Hippocampal formation (tissue), 2 donors: ENCODE measurements at places on chromosomes 6 and 20.

DNA sequence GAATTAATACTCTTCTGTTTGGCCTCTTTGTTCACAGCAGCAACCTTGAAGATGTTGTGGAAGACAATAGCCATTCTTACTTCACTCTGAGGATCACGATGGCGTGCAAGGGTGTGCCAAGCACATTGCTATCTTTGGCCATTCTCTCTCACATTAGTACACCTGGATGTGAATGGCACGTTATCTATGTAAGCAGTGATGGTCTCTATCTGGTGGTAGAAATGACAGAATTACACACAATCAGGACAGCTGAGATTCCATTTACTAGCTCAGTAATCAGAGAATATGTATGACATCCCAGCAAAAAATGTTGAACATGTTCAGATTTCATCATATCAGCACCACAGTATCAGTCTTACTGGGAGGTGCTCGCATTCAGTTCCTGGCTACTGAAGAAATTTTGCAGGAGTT is 116.2 kb downstream of the LCA5 start:
- DNase-seq: no peak

DNA sequence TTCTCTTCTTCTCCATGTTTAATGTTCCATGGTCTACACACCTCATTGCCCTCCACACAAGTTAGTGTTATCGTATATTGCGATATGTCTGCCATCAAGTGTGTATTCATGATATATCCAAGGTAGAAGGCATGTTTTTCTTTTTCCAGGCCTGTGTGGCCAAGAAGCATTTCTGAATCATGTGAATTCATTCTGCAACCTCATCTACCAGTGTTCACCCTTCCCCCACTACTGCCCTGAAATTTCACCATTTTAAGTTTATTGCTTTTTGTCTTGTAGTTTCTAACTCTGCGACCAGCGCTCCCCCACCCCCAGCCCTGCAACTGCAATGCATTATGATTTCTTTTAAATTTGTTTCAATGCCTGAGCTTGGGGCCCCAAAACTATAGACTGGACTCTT is 618.0 kb upstream of the FLRT3 start:
- no peak for DNase-seq

- peak; percentile 70 for DNase-seq
Measured at GRCh38 chr6:15441215-15441868, 195.5 kb downstream of the JARID2 start.

DNA sequence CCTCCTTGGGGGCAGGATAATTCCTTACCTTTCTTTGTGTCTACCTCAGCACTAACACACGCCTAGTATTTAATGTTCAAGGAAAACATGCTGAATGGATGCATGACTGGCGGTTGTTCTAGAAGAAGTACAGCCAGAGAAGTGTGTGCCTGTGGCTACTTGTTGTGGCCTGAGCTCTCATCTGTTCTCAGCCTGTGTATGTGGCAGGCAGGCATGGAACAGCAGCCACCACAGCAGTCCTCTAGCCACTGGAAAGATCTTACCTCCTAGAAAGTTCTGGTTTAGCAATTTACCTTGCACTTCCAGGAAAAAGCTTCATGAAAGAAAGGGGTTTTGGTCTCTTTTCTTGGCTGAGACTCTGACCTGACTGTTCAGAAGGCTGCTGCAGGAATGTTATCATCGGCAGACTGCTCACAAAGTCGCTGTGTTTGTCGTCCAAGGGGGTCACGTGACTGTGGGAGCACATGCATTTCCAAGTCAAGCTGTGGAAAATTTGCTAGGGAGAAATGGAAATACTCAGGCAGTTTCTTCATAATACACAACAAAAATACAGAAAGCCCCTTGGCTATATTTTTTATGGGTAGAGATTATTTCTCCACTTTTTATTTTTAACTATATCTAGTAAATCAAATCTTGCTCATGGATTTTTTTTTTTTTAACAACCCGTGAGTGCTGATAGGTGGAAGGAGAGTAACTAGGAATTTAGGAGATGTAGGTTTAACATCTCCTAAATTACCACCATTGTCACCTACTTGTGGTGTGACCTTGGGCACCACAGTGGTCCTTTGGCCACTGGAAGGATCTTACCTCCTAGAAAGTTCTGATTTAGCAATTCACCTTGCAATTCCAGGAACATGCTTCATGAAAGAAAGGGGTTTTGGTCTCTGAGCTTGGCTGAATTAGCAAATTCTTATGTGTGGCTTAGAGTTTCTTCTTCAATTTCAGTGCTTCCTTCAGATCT is 110.8 kb upstream of the GPR6 start:
- DNase-seq: peak; percentile 81

- no peak for DNase-seq
Measured at GRCh38 chr6:155143578-155144106, 120.2 kb upstream of the CLDN20 start.

GRCh38 chr6:71403422-71404134 is 115.0 kb downstream of the OGFRL1 start:
- DNase-seq: no peak

- no peak for DNase-seq
Measured at GRCh38 chr20:19498756-19499155, 259.3 kb upstream of the RIN2 start.

DNA sequence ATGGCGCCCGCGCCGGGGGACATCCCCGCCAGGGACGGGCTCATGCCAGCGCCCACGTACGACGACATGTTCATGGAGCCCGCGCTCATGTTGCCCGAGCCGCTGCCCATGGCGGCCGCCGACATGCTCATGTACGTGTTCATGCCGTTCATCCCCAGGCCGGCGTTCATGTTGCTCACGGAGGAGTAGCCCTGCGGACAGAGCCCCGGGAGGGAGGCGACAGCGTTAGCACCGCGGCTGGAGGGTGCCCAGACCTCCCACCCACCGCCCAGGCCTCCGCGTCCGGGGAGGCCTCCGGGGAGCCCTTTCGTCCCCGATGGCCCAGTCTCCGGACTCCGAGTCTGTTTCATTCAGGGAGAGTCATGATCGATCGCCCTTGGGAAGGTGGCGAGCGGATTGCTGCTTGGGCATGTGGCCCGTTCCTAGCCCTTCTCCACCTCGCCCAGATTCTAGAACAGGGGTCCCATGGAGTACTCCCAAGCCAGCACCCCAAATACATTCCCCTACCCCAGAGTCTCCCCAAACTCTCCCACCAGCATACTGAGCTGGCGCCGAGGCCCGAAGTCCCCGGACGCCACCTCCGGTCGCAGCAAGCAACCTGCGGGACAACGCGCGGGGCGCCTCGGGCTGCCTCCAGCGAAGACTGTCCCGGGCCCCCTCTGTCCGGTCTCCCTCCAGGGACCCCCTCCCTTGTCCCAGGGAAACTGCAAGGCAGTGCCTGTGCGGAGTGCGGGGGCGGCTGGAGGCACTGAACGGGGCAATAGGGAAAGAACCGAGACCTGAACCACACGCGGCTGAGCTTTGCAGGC is 1.2 kb downstream of the FOXA2 start:
- no peak for DNase-seq

- DNase-seq: no peak
Measured at GRCh38 chr6:17013701-17014100, 88.1 kb upstream of the STMND1 start.

DNA sequence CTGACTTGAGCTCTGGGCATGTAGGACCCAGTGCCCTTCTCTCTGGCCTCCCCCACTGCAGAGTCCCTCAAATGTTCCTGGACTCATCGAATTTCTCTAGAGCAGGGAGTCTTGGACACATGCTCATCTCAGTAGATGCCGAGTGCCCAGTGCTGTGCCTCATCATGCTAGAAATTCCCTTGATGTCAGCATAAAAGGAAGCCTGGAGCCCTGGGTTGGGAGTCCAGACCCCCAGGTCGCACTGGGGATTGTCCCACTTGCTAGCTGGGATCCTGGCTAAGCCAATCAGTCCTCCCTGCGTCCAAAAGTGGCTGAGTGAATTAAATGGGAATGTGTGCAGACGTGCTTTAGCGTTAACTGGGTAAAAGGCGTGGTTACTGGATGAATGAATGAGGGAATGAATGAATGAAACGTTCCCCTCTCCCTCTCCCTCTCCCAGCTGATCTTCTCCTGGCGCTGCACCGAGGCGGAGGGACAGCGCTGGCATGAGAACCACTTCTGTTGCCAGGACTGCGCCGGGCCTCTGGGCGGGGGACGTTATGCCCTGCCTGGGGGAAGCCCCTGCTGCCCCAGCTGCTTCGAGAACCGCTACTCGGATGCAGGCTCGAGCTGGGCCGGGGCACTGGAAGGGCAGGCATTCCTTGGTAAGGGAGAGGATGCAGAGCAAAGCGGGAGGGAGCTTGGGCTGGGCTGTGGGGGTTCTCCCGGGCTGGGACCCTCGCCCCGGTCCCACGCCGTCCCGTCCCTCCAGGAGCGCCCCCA is 1.6 kb upstream of the TOMM6 start:
- DNase-seq: no peak

GRCh38 chr20:36745234-36745926 is 510 bp downstream of the NDRG3 start:
- DNase-seq: no peak

GRCh38 chr20:18156045-18156444 is 18.4 kb downstream of the KAT14 start:
- no peak for DNase-seq

GRCh38 chr20:18465536-18466200 is 1.2 kb downstream of the DZANK1 start:
- no peak for DNase-seq

DNA sequence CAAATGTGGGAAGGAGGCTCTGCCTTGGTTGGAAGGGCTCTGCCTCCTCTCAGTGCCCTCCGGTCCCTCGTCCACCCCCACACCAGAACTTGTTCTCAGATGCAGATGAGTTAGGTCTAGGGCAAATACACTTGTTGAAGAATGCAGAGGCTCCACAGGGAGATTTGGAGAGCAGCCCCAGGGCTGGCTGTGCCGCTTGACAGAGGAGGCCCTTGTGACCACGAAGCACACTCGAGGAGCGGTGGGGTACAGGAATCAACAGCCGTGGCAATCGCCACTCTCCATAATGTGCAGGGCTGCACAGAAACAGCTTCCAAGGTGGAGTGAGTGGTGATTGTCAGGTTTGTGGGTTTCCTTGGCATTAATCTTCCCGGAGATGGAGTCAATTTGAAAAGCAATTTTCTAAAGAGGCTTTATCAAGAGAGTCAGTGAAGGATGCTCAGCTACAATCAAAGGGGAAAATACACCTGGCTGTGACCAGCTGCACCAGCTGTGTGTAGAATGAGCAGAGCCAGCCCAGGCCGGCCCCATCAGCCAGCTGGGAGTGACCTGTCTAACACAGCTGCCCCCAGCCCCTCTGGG is 59.5 kb downstream of the BFSP1 start:
- DNase-seq: no peak

- DNase-seq: no peak
Measured at GRCh38 chr20:11372876-11373790, 544.6 kb upstream of the BTBD3 start.

- DNase-seq: no peak
Measured at GRCh38 chr6:112249489-112249888, 4.9 kb downstream of the LAMA4 start.
